ENCODE measurements at places on chromosomes 16 and 17.

DNA sequence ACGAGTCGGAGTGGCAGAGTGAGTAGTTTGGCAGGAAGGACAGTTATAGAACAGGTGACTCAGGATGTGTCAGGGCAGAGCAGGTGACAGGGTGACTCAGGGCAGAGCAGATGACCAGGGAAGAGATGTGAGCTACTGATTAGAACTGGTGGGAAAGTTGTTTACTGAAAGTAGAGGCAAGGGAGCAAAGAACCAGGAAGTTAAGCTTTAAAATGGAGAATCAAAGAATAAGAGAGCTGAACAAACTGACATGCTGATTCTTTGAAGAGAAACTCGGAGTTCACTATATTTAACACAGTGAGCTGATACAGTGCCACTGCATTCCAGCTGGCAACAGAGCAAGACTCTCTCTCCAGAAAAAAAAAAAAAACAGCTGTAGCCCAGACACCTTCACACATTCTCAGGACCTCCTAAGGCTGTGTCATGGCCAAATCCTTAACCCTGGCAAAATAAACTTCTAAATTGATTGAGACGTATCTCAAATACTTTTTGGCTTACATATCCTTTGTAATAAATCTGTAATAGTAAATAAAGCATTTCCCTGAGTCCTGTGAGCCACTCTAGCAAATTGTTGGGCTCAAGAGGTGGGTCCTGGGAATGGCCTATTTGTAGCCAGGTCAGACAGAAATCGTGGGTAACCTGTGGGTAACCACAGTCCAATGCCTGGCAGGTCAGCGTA is 12.3 kb upstream of the UBE2I start:
- DNase-seq: no peak

- no peak for DNase-seq
Observed at GRCh38 chr17:81999976-82000802, 22.5 kb downstream of the CENPX start.

DNA sequence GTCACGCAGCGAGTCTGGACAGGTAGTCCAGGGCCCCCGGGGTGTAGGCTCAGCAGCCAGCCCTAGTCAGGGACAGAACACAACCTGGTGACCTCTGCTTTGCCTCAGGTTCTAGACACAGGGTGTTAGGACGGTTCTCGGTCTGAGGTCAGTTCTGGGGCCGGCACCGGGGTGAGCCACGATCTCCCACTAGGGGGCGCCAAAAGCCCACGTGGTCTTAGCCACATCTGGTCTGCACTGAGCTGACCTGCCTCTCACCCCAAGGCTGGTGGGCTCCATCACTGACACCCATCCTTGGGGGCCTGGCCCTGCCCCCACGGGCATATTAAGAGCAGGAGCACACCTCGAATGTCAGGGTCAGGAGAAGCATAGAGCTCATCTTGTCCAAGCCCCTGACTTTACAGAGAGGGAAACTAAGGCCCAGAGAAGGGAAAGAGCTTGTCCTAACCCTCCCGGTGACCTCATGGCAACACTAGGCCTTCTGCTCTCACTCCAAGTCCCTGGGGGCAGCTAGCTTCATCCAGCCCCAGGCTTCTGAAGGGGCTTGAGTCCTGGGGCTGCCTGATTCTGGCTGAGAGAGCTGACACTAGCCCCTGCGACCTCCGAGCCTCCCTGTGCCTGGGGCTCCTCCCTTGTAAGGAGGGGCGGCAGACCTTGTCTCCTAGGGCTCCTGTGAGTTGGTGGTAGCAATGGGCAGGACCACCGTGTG is 9.0 kb downstream of the SLC5A10 start:
- DNase-seq: no peak

DNA sequence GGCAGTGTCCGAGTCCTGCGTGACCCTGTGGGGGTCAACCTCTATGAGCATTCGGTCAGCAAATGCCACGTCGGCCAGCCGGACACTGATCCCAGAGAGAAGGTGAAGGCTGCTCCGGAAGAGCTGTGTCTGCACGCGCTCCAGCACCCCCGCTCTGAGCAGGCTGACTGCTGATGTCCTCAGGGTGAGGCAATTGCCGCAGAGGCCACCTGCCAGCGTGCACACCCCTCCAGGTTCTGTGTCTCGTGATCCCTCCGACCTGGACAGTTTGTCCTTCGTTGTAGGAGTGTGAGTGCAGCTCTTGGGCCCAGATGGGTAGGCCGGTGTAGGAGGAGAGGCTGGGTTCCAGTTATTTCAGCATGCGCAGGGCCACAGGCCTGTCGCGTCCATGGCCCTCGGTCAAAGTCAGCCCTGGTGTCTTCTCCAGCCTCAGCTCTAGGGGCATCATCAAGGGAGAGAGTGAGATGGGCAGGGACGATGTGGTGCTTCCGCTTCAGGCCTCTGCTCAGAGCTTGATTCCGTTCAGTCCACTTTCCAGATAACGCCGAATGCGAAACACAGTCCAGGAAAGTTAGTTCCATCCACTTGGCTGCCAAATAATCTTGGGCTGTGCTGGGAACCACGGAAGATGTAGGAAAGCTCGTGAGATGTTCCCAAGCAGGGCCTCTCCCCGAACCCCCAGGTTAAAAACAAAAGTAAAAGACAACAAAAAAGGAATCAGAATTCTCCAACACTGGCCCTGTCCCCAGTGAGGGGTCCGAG is 15.1 kb upstream of the NCBP3 start:
- DNase-seq: no peak

GRCh38 chr16:88992351-88993165 is 15.6 kb upstream of the CBFA2T3 start:
- DNase-seq: no peak

DNA sequence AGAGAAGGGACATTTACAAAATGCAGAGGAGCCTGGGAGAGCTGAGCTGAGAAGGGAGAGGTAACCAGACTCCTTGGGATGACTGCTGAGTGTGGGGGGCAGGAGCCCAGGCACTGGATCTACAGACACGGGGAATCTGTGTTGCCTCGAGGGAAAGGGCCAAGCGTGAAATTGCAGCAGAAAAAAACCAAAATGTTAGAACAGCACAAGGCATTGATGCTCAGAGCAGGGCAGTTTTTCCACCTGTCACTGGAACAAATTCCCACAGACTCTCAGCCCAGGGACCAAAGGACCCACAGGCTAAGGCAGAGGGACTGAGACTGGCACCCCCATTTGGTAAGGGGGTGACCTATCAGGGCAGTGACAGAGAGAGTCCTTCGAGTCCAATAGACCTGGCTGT is 2.0 kb downstream of the PITPNM3 start:
- DNase-seq: no peak

DNA sequence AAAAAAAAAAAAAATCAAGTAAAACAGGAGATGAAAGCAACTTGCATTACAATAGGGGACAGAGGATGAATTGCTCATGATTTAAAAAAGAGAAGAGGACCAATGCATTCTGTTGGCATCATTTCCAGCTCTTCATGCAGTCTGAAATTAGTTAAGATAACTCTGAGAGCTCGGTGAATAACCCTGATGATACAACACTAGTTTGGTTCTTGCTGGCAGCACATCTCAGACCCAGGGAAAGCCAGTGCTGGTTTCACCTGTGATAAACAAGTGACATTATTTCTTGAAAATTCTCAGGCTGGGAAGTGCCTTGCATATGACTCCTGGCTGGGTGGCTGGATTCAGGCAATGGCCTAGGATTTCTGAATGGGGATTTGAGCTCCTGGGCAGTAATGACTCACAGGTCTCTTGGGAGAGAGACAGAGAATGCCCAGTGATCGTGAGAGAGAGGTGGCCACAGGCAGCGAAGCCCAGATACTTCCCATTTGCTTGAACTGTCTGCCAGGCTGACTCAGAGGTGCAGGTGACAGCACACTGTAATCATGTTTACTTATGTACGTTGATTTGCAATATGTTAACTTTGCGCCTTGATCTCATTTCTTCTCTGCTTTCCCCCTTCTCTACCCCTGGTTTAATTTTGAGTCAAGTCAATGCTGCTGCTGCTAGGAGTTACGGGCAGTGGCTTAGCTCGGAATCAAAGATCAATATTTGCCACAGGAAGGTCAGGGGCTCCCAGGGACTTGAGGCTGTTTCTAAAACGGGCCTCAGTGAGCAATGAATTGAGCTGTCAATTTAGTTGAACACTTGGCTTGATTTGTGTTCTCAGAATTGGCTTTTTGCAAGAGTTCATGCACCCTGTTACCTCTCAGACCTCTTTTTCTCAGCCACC is 27.1 kb downstream of the ARSG start:
- DNase-seq: no peak

GRCh38 chr16:17365211-17365541 is 105.6 kb downstream of the XYLT1 start:
- DNase-seq: no peak

DNA sequence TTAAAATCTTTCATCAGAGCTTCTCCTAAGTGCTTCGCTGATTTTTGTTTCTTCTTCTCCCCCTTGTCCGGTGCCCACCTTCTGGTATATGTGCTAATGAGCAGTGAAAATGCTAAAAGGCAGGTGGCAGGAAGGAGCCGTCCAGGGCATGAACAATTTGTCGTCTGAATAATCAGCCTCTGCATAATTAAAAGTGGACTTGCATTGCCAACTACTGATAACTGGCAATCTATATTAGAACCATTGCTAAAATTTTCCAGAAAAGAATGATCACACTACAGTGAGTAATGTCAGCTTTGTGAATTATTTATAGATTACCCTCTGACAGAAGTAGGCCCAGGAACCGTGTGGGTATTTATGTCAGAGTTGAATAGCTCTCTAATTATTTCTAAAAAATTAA is 28.1 kb downstream of the SERPINF1 start:
- no peak for DNase-seq

GRCh38 chr16:83744441-83744981 is 63.3 kb upstream of the HSBP1 start:
- no peak for DNase-seq

Measured in NCI-H2107 (cell line).